Stimulated activated CD8-positive, alpha-beta memory T cell treated with anti-CD3 and anti-CD28 coated beads, Interleukin-15, amount 100 ng/mL, for 24 hours (primary cell): ENCODE measurements at places on chromosomes 1 and 21.

DNA sequence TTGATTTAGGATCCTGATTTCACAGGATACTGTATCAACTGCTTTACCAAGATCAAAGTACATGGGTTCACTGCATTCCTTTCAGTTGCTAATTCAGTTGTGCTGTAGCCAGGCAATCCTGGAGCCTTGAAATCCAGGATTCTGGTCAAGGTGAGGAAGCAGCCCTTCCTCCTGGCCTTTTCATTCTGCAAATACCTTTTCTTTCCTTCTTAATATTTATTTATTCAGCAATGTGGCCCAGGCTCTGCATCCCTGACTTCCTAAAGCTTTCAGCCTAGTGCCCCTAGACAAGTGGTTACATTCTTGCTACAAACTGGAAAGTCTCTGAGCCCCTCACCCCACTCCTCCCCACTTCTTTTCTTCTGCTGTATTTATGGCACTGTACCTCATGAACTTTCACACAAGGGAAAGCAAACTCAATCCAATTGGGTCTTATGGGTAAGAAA lies 16.2 kb downstream of the LRRC8D start:
- no peak for DNase-seq

DNA sequence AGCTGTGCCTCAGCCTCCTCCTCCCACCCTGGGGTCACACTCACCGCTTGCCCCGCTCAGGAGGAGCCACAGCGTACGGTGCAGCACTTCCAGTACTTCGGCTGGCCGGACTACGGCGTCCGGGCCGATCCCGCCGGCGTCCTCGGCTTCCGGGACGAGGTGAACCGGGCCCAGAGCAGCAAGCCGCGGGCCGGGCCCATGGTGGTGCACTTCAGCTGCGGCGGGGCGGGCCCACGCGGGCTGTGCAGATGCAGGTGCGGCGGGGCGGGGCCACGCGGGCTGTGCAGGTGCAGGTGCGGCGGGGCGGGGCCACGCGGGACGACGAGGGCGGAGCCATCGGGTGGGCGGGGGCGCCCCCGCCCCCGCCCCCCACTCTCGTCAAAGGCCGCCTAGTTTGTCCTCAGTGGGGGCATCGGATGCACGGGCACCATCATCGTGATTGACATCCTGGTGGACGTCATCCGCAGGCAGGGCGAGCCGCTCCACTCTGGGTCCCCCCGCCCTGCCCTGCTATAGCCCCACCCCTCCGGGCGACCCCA lies 5.5 kb downstream of the RNF223 start:
- DNase-seq = no peak

DNA sequence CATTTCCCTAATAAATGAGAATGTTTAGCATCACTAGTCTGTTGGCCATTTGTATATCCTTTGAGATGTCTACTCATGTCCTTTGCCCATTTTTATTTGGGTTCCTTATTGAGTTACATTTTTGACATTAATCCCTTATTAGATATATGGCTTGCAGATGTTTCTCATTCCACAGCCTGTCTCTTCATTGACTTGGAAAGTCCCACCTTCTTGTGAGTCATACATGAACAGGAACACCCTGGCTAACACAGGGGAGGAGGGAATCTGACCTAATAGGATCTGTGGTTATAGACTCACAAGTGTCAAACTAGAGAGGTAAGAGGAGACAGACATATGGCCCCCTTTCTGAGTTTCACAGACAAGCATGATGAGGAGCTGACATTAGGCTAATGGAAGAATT lies 11.5 kb downstream of the ZP4 start:
- no peak for DNase-seq

- DNase-seq = no peak
Observed at GRCh38 chr1:244751271-244751895, 84.1 kb upstream of the COX20 start.

DNA sequence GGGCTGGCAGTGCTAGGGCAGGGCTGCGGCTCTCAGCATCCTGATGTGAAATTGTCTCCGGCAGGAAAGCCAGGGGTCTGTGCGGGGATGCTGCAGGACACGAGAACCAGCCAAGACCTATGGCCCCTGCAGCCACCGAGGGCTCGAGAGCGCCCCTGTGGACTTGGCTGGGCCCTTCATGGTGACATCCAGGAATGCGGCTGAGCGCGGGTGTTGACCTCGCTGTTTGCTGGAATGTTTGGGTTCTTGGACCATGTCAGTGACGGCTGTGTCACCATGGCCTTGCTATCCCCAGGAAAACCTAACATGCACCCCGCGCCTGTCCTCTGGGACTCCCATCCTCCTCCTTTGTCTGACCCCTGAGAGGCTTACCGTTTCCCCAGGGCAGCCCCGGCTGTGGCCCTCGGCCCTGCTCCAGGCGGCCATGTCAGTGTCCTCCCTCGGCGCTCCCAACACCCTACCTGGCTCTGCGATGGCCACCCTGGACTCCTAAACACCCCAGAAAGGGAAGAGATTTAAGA lies 14.3 kb upstream of the C1orf174 start:
- DNase-seq = no peak

- DNase-seq = no peak
Observed at GRCh38 chr1:41917076-41917475, 1.6 kb downstream of the HIVEP3 start.

GRCh38 chr1:79667848-79668696 lies 661.5 kb upstream of the ADGRL4 start:
- no peak for DNase-seq

DNA sequence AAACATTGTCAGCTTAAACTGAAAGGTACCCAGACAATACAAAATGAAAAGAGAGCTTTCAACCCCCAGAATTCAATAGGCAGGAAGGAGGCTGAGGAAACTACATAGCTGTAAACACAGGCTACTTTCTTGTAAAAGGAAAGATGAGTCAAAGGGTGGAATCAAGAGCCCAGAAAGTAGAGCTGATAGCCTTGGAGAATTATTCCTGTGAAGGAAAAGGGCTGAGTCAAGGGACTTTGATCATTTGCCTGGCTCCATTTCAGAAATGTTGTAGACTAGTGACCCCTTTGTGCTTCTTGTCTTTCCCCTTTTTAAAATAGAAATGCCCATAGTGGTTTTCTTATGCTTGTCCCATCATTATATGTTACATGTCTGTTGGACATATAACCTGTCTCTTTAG lies 597.6 kb downstream of the ADGRL2 start:
- no peak for DNase-seq

GRCh38 chr1:14945132-14946010 lies 208.2 kb upstream of the TMEM51 start:
- no peak for DNase-seq

DNA sequence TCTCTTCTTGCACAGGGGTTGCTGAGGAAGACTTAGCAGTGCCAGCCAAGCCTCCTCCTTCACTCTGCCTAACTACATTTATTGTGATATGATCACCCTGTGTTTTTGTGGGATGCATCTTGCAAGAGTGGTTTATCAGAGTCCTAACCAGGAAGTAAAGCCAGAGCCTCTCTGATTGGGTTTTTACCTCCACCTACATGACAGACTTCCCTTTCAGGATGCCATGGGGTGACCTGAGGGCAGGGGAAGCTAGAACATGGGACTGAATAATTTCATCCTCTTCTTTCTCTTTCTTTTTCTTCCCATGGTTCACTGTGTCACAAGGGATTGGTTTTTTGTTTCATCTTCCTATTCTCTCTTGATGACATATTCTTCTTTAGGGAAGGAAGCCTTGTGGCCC lies 146.6 kb downstream of the HHAT start:
- DNase-seq = no peak

DNA sequence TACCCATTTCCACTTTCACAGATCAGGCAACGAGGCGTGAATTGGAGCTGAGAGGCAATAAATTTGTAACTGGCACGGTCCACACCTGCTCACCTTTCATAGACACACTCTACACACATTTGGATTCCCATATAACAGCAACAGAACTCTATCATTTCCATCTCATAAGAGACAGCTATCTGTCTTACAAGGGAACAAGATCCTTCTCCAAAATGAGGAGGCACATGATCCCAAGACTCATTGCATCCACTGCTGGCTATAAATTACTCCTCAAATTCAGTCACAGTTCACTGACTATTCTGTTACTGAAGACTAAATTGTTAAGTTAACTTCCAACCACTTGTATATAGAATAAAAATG lies 342.8 kb downstream of the MATN1 start:
- DNase-seq = no peak

- DNase-seq = no peak
Observed at GRCh38 chr1:201397675-201398074, 1.4 kb downstream of the LAD1 start.

DNA sequence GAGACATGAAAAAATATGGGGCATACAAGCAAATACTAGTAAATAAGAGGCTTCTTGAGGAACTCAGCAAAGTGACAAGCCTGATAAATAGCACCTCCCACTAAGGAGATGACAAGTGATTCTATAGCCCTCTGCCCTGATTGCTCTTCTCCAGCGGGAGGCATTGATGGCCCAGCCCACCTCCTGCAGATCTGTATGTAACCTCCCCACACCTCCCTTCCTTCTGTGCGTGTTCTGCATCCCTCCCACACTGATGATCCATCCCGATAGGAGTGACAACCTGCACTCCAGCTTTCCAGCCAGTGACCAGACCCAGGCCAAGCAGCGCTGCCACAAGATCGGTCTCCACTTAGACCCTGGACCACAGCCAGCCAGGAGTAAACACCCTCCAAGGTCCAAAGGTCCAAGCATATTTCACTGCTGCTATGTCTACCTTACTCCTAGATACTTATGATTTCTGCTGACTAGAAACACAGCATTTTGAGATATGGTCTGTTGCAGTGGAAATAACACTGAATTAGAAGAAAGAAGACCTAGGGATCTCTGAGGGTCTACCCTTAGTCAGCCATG lies 176.1 kb downstream of the BRINP2 start:
- no peak for DNase-seq

DNA sequence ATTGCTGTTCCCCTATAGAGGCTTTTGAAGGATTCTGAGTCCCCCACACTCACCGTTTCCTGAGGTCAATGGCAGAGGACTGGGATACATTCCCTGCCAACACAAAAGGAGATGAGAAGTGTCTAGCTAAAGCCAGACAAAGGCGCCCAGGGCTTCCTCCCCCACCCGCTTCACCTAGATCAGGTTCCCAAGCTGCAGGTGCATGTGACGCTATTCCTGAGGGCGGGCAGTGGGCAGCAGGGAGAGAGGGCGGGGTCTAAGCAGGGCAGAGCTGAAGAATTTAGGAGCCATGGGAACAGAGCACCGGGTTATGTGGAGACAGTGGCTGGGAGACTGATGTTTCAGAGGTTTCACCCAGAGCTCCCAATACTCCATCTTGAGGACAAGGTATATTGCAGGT lies 6.0 kb upstream of the ARHGEF2 start:
- DNase-seq = no peak

GRCh38 chr1:220787069-220787619 lies 431 bp downstream of the MTARC1 start:
- no peak for DNase-seq

DNA sequence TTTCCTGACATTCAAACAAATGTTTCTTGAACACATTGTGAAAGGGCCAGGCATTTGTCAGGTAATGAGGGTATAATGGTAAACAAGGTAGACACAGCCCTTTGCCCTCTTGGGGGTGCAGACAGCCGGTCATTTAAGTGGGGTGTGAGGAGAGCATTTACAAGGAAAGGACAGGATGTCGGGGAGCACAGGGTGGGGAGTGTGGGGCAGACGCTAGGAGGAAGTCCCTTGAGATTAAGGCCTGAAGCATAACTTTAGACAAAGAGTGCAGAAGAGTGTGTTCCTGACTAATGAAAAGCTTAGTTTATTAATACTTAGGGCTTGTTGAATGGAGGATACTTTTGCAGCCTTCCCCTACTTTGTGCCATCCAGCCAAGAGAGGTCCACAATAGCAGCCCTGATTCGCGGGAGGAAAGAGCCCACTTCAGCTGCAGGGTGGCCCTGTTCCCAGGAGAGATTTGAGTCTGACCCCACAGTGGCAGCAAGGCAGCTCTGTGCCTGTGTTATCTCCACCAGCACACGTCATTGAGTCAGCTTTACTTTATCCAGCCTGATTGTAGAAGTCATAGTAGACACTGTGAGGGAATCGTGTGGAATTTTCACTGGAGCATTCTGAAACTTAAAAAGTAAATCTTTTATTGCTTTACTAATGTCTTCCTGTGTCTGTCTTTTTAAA lies 35.1 kb downstream of the MPZL1 start:
- DNase-seq = no peak

DNA sequence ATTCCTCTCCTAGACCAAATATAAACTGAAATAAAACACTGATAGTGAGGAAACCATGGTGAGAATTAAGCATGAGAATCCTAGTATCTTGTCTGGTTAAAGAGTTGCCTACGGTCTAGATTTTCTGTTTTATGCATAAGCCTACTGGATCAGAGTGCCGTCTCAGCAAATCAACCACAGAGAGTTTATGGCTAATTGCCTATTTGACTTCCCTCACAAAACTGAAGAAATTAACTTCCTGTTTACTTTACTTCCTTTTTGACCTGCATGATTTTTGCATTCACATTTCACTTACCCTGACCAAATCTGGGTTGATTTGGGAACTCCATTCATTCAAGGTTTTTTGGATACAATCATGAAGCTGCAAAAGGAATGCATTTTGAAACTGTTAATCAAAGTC lies 5.0 kb downstream of the GCLM start:
- DNase-seq = no peak

DNA sequence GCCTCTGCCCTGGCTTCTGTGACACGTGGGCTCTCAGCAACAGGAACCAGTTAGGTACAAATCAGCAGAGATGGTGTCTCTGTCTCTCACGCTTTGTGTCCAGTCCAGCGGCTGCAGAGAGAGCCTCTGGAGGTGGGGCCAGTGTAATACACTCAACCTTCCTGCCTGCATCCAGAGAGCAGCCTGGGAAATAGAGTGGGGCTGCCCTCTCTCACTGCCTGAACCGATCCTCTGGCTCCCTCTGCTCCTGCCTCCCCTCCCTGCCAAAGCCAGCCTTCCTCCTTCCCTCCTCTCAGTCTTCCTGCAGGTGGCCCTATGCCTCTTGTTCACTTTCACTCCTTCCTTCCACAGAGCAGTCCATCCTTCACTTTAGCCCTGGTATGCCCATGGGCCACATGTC lies at the start of gene ZNF648:
TSS of gene ZNF648 (minus strand) at position 119 of the 400 bp plus-strand sequence. CDS start 3,702 bp downstream, outside the sequence.
- no peak for DNase-seq

DNA sequence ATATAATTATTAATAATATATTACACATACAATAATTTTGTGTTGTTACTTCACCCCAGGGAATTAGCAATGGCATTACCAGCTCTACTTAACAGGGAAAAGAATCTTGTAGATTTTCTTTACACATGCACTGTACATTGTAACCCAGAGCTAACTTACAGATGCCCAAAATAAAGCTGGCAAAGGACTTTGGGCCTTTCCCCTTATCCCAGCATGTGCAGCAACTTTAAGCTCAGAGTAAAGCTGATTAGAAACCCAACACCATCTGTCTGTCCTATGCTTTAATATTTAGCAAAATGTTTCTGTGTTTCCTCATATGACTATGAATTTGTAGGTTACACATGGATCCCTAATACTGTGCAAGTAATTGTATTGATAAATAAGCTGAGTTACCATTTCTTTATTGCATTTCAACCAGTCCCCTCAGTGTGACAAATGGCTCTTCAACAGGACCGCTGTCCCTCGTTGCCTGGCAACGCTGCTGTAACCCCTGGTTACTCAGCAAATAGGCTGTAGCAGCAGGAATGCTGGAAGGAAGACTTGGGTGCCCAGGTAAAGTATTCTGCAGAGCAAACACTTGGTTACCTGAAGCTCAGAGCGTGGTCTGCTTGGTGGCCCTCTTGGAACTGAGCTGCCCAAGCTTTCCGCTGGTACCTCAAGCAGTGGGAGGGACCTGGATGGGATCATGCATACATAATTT lies at the start of gene USH2A:
TSS of gene USH2A (minus strand) at position 628 of the 700 bp plus-strand sequence. CDS start 1,112 bp downstream, outside the sequence.
- no peak for DNase-seq
